T-helper 17 cell (primary cell): ENCODE measurements at places on chromosomes 2 and 18. TPM values are rescaled to one million over a fixed set of nuclear protein-coding genes. Genes with fewer than 3 reads are reported as not detected.

- H3K4me1 ChIP-seq = peaks cover 11% of the 10 kb centered on the region
- H3K27ac ChIP-seq = no peak overlapping the region
- H3K4me3 ChIP-seq = no peak overlapping the region
- peaks cover 6% of the 10 kb centered on the region for H3K36me3 ChIP-seq
- peak; percentile 17 for DNase-seq
- H3K27me3 ChIP-seq = no peaks in the 10 kb centered on the region
These were observed 29.7 kb downstream of the NOL10 start for GRCh38 chr2:10659898-10660568.

- no peak overlapping the region for H3K27ac ChIP-seq
- DNase-seq = no peak
- H3K4me3 ChIP-seq = no peak overlapping the region
These were observed 6.6 kb downstream of the FECH start for GRCh38 chr18:57579934-57580333.

GRCh38 chr2:62201307-62201706 lies 5.4 kb downstream of the B3GNT2 start:
- H3K27ac ChIP-seq = peak overlapping the region; percentile 76
- H3K4me3 ChIP-seq = peak overlapping the region; percentile 31
- no peaks in the 10 kb centered on the region for H3K27me3 ChIP-seq
- no peak for DNase-seq
- H3K4me1 ChIP-seq = peaks cover 71% of the 10 kb centered on the region
- H3K36me3 ChIP-seq = no peaks in the 10 kb centered on the region

- no peak overlapping the region for H3K27ac ChIP-seq
- no peak for DNase-seq
- H3K27me3 ChIP-seq = no peaks in the 10 kb centered on the region
- H3K36me3 ChIP-seq = no peaks in the 10 kb centered on the region
These were observed 1.2 kb downstream of the ZNF514 start for GRCh38 chr2:95158441-95158840.

GRCh38 chr18:56381196-56381595 lies 257.2 kb downstream of the TXNL1 start:
- H3K27ac ChIP-seq = no peak overlapping the region
- H3K4me1 ChIP-seq = no peaks in the 10 kb centered on the region
- no peaks in the 10 kb centered on the region for H3K36me3 ChIP-seq

- no peak for DNase-seq
- no peak overlapping the region for H3K27ac ChIP-seq
These were observed 21.2 kb downstream of the SPP2 start for GRCh38 chr2:234071664-234072063.

DNA sequence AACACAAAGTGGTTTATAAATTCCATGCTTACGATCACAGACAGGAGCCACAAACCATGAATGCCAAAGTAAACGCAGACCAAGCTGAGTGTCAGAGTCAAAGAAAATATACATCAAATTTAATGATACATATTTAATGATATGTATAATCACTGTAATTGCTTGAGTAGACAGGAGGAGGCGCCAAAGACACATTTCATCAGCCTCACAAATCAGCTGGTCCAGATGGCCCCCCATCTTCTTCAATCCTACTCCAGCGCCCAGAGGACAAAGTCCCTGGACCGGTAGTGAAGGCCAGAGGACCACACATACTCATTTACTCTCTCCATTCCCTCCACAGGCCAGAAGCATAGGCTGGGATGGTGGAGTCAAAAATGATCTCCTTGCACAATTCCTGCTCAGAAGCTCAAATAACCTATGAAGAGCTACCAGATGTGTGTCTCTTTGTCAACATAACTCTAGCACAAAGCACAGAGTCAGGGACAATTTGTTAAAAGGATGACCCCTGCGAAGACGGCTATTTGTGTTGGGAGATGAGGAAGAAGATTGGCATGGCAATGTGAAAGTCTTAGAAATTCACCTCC lies 149.3 kb upstream of the PGAP1 start:
- H3K27ac ChIP-seq = peak overlapping the region; percentile 51
- peaks cover 15% of the 10 kb centered on the region for H3K36me3 ChIP-seq
- H3K27me3 ChIP-seq = no peaks in the 10 kb centered on the region
- no peak overlapping the region for H3K4me3 ChIP-seq

The LANCL1 gene
- 19.0 TPM for total RNA-seq

The ERBB4 gene
- not detected for total RNA-seq
